ENCODE measurements at places on chromosomes 5 and 9.

DNA sequence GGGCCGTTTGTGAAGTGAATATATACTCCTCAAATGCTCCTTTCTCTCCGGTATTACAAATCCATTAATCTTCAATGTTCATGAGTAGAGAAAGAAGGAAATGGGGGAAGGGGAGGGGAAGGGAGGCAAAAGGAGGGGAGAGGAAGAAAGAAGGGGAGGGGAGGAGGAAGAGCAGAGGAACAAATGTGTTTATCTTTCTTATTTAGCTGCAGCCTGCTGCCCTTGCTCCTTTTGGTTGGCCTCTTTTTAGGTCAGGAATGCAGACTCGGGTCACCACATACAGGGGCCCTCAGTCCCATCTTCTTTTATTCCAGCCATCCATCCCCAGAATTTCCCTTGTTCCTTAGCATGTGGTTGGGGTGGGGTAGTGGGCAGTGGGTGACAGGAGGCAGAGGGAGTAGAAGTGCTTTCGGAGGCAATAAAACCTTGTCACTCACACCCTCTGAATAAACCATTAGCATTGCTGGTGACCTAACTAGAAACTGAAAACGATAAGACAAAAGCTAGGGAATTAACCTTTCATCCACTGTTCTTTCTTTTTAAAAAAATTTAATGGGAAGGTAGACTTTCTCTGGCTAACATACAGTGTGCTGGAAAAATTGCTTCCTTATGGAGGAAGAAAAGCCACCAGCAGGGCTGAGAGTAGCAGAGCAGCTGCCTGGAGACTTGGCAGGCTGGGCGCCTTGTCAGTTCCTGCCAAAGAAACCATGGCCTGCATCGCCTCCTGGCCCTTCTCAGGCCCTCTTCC, 16.8 kb upstream of the PRLR start:
- no peak for DNase-seq

DNA sequence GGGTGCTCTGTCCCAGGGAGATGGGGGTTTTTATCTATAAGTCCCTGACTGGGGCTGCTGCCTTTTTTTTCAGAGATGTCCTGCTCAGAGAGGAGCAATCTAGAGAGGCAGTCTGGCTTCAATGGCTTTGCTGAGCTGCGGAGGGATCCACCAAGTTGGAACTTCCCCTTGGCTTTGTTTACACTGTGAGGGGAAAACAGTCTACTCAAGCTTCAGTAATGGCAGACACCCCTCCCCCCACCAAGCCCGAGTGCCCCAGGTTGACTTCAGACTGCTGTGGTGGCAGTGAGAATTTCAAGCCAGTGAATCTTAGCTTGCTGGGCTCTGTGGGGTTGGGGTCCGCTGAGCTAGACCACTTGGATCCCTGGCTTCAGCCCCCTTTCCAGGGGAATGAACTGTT, 375.8 kb downstream of the RAB3C start:
- DNase-seq = no peak

- peak; percentile 51 for DNase-seq
These were observed 2.0 kb upstream of the LMX1B start for GRCh38 chr9:126611592-126612325.

DNA sequence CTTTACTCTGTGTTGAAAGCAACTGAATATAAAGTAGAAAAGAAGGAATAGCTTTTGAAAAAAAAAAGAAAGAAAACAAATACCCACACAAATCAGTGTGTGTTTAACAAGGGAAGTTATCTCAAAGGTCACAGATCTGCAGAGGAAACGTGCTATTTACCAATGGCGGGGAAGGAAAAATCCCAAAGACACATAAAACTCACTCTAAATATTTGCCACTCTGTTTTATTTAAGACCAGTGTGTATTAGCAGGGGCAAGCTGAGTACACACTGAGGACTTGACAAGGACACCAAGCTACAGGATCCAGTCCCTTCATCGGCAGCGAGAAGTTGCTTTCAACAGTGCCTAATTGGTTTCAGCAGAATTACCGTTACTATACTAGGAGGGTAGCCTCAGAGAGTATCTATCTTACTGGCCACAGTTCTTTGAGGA, 252.5 kb downstream of the DEPDC1B start:
- no peak for DNase-seq

GRCh38 chr5:54703133-54703532, 185.6 kb downstream of the SNX18 start:
- no peak for DNase-seq

- no peak for DNase-seq
These were observed 2.5 kb downstream of the NHP2 start for GRCh38 chr5:178150977-178151734.

DNA sequence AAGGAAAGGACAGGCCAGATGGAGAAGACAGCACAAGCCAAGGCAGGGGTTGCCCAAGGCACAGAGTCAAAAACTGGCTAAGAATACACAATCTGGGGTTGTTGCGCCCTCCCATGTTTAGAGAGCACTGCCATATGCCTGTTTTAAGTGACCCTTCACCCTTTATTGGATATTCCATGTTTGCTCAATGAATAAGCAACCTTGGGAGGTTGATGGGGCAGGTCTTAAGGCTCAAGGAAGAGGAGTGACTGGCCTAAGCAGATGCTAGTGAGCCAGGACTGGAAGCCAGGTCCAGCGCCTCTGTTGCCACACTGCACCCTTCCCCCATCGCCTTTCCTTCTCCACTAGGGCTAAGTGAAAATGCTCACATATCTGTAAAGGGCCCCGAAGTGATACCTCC, 6.7 kb downstream of the TXN start:
- DNase-seq = no peak

DNA sequence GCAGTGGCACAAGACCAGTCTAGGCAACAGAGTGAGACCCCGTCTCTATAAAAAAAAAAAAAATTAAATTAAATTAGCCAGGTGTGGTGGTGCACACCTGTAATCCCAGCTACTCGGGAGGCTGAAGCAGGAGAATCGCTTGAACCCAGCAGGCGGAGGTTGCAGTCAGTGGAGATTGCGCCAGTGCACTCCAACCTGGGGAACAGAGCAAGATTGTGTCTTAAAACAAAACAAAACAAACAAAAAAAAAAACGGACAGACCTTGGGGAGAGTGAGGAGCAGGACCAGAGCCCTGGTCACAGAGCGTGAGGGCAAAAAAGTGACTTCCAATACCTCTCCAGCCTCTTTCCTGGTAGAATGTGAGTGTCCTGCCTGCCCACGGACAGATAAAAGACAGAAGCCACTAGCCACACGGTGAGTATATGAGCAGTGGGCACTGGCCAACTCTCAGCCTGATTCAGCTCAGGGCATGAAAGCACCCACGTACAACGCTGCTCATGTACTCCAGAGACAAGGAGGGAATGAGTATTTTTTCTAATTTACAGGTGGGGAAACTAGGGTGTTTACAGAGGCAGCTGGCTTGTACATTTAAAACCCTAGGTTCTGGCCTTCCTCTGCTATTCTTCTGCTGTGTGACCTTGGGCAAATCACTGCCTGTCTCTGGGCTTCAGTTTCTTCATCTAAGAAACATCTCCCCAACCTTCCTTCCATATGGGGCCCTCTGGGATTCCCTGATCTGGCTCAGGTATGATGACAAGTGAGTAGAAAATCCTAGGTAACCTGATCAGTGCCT, 1.8 kb downstream of the OLFML2A start:
- no peak for DNase-seq

DNA sequence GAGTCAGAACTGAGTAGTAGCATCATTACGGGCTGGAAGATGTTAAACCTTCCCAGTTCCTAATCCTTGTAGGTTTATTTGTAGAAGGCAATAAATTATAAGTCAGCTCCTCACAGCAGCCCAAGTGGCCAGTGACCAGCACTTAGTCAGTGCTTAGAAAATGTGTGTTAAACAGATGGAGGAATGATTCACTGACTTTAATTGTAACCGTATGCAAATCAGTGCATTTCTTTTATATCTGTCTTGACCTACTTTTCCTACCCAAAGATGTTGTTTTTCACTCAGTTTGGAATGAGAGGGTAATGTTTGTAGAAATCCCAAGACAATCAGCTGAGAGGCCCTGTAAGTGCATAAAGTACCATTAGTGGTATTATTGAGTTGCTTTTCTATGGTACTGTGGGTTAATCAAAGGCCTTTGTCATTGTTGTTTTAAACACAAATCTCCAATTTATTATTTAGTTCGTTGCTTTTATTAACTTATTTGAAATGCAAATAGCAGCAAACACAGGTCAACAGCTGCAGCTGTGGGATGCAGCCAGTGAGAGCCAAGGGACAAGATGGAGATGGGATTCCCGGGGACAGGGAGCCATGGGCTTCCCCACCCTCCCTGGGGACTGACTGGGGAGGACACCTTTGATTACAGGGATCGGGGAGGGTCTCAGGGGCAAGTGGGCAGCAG, 49.8 kb downstream of the MAP1B start:
- no peak for DNase-seq

- DNase-seq = no peak
These were observed 15.3 kb downstream of the HNRNPH1 start for GRCh38 chr5:179608131-179608581.

GRCh38 chr9:96457266-96457665, 7.3 kb downstream of the HABP4 start:
- DNase-seq = no peak

DNA sequence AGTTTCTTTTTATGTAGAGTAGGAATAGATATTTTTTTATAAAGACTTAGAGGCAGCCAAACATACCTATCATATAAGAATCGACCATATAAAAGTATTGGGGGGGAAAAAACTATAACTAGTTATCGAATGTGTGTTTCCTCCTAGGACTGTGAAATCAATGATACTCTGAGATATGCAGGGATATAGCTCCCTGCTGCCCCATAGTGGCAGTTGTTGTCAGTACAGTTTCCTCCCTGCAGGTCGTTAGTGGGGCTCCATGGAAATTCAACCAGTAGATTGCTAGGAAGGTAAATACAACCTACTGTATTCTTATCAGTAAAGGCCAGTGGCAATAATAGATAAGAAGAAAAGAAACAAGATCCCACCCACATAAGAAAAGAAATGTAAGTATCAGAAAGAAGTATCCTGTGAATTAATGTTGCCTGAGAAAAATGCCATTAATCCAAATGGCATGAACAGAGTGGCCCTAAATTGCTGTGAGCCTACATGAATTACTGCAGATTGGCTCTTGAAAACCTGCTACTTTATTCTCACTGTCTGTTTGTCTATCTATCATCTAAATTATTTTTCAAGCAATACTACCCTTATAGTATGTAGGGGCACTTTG, 136.9 kb upstream of the FBN2 start:
- peak; percentile 6 for DNase-seq

- no peak for DNase-seq
These were observed at the start of gene STING1 for GRCh38 chr5:139482050-139482889. STING1 (minus strand) TSS chr5:139482758; CDS start chr5:139481704, 1,054 bp downstream.

GRCh38 chr5:160167624-160168165, 48.4 kb upstream of the PWWP2A start:
- DNase-seq = no peak

GRCh38 chr5:57366744-57367143, 115.9 kb downstream of the ACTBL2 start:
- no peak for DNase-seq

- DNase-seq = no peak
These were observed 144.1 kb upstream of the ACTBL2 start for GRCh38 chr5:57626703-57627102.

DNA sequence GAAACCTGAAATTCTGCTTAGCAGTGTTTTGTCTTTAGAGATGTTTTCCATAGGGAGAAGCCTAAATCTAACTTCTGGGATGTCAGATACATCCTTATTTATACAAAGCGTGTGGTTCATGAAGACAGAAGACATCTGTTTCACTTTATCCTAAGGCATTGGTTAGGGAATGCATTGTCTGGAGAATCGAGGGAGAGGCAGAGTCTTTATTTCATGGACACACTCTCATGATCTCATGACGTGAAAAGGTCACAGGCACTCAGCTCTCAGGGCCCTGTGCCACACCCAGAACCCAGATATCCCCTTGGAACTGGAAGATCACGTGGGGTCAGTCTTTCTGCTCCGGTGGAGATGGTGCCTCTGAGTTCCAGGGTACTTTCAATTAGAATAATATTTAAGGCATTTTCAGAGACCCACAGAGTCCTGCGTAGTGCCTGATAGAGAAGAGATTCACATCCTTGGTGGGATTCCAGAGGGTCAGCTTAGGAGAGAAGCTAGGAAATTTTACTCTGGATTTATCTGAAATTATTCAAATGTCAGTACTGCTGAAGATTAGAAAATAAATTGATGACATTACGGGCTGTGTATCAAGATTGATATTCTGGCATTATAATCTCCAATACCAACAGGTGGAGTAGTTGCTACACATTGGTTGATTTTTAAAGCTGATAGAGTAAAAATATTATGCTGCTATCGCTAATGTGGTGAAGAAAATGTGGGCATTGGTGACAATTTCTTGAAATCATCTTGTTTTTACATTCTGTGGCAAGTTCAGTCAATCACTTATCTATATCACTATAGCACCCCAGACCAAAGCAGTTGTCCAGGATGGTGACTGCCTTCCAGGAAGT, 378.3 kb downstream of the MTRR start:
- no peak for DNase-seq

- no peak for DNase-seq
These were observed 300.8 kb downstream of the CDH9 start for GRCh38 chr5:26737348-26738265.

- DNase-seq = no peak
These were observed 328.2 kb downstream of the SLIT3 start for GRCh38 chr5:168972731-168973130.

DNA sequence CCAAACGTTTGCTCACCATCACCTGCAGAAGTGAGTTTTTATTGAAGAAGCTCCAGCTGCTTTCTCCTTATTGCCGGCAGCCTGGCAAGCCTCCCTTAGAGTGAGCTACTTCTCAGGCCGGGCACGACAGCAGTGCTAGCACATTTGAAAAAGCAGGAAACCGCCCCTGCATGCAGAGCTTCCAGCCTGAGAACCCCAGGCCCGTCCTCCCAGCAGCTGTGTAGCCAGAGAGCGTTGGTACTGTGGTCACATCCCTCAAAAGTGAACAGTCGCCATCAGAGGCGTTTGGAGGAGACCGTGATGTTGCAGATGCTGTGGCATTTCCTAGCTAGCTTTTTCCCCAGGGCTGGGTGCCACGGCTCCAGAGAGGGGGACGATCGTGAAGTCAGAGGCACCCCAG, 23.5 kb downstream of the SLC25A25 start:
- no peak for DNase-seq

DNA sequence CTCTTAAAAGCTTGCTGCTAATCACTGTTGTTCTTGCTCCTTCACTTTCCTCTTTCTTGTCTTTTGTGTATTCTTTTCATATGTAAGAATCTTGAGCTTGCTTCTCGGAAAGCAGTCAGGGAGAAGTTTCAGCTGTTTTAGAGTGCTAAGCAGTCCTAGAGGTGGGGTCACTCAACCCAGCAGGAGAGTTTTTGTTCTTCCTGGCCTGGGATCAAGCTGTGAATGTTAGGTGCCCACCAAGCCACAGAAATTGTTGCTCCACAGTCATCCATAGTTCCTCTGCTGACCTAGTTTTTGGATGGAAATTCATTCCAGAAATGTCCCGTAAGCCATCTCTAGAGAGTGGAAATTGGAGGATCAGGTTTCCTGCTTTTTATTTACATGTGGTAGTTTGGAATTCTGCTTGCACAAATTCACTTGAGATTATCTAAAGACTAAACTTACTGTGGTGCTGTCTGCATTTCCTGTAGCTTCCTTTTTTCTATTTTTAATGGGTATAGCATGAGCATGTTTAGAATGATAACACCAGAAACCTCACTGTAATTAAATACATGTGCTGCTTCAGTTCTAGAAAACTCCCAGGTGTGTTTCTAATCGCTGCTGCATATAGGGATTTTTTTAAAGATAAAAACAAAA, 108.7 kb downstream of the MAST4 start:
- no peak for DNase-seq

Data from activated CD4-positive, alpha-beta T cell treated with anti-CD3 and anti-CD28 coated beads, Interleukin-2, amount 50 U/mL, for 24 hours (primary cell).